Pancreas (tissue), 10 donors: ENCODE measurements at places on chromosomes 4 and X. TPM values are rescaled to one million over a fixed set of nuclear protein-coding genes. Genes with fewer than 3 reads are reported as not detected.

DNA sequence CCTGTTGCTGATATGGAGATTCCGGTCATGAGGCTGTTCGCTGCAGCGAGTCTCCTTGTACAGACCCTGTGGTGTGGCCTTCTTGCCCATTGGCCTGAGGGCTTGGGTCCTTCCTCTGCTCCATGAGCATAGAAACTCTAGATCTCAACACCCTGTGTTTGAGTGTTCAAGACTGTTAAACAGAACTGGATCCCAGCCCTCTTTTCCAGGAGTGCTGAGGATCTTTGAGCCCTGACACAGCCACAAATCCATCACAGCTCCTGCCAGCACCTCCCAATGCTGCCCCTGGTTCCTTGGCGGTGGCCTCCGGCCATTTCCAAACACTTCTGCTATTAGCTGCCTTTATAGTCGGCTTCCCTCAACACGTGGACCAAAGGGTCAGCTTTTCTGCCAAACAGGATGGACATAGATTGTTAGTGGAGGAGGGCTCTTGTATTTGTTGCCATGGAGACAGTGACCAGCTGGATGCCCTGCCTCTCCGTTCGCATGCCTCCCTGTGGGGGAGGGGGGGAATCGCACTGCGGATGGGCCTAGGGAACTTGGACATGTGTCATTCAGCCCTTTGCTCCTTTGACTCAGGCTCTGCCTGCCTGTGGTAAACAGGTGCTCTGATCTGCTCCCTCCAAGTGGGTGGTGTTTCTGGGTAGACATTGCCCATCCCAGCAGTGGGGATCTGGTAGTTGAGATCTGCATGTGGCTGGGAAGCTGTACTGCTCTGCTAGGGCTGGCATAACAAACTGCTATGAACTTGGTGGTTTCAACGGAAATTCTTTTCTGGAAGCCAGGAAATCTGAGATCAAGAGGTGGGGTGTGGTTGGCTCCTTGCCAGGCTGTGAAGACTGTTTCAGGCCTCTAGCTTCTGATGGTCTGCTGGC, 6.9 kb upstream of the WDR1 start:
- H3K4me3 ChIP-seq = no peak overlapping the region
- H3K36me3 ChIP-seq = no peaks in the 10 kb centered on the region
- DNase-seq = no peak
- no peak overlapping the region for H3K27ac ChIP-seq
- H3K4me1 ChIP-seq = no peaks in the 10 kb centered on the region

MAGEA8 gene
- not detected for total RNA-seq

DNA sequence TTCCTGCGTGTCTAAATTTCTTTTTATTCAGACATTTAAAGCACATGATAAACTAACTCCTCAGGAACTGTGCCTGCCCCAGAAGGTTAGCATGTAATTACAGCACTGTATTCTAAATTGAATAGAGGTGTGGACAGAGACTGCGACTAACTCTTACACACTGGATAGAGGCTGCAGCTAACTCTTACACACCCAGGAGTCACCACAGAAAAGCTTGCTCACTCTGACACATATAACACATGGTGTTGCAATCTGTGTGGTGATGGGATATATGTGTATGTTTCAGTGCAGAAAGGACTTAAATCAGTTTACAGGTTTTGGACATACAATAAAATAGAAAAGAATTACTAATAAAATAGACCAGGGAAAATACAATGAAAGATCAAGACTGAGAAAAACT, 41.5 kb downstream of the SMAD1 start:
- H3K4me3 ChIP-seq = no peak overlapping the region
- no peak overlapping the region for H3K27ac ChIP-seq
- peaks cover 20% of the 10 kb centered on the region for H3K4me1 ChIP-seq
- no peaks in the 10 kb centered on the region for H3K27me3 ChIP-seq
- no peaks in the 10 kb centered on the region for H3K36me3 ChIP-seq

DNA sequence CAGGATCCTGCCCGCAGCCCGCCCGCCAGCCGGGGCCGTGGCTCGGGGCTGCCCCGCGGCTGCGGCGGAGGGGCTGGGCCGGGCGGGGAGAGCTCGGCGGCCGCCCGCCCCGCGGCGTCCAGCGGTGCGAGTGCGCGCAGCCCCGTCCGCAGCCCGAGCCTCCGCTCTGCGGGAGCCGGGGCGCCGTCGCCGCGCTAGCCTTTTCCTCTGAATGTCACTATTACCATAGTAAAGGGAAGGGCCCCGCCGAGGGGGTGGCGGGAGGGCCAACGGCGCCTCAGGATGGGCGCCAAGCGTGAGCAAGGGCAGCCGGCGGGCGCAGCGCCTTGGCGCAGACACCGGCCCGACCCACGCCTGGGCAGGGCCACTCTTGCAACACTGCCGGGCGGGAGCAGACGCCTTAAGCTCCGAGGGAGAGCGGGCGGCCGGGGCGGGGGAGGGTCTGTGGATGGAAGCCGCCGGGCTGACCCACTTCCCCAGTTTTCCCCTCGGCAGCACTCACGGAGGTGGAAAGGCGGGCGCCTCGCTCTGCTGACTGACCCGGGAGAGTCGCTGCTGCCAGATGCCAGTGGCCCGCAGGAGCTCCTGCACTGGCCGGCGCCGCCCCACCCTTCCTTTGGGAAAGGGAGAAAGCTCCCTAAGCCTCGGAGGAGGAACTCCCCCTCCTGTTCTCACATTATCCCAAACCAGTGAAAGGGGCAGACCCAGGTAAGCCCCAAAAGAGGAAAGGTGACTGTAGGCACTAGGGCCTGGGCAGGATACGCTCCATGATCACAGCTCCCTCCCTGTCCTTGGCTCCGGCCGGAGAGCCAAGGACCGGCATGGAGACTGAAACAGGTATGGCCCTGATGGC, 329.4 kb downstream of the HNRNPD start:
- H3K4me3 ChIP-seq = peak overlapping the region; percentile 47
- H3K27me3 ChIP-seq = no peaks in the 10 kb centered on the region
- H3K27ac ChIP-seq = no peak overlapping the region
- peak; percentile 85 for DNase-seq

DNA sequence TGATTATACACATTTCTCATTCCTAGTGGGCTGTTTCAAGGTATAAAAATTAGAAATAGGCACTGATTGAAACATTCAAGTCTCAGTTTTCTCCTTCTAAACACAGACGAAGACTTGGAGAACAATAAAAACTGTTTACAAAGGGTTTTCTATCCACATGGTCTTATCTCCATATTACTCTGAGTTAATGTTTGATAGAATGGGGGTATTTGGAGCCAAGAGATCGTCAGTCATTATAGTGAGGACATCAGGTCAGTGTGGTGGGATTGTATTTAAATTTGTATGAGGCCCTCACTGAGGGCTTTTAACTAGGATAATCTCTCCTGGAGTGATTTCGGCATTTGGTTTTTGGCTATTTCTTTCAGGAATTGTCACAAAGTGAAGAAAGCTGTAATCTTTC, 16.4 kb upstream of the DYNLT3 start:
- no peaks in the 10 kb centered on the region for H3K4me1 ChIP-seq
- no peak for DNase-seq
- H3K36me3 ChIP-seq = no peaks in the 10 kb centered on the region
- H3K4me3 ChIP-seq = no peak overlapping the region
- no peak overlapping the region for H3K27ac ChIP-seq

FGFR3 gene
- total RNA-seq = 61.0 TPM

DNA sequence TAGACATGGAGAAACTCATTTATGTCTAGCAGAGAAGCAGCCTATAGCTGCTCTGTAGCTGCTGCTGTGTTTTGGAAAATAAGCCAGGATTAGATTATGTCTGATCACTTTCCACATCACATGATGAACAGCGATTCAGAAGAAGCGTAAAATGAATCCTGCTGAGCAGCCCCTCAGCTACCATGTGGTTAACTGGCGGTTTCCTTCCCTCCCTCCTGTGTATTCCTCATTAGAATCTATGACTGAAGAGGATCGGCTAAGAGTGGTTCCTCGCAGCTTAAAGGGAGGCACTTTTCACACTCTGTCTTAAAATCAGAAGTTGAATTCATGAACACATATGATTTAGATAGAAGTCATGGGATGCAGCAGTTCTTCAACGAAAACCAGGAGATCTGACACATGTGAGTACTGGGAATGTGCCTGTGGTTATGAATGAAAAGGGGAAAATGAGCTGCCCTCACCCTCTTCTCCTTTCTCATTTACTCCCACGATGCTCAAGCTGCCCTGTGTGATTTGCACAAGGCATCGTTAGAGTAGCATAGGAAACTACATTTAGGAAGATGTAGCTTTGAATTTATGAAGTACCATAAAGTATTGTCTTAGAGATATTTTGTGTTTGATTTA, at the start of gene PPEF1:
PPEF1 (plus strand) TSS at position 220 of the 624 bp plus-strand sequence; CDS start at position 356, 136 bp downstream.
- DNase-seq = no peak
- H3K4me3 ChIP-seq = no peak within 1 kb of the TSS
- H3K4me1 ChIP-seq = no peaks in the 10 kb centered on the region
- H3K36me3 ChIP-seq = no peaks in the 10 kb centered on the region

WDR19 gene
- 6.3 TPM for total RNA-seq

PKD2 gene
- total RNA-seq = 21.6 TPM

DNA sequence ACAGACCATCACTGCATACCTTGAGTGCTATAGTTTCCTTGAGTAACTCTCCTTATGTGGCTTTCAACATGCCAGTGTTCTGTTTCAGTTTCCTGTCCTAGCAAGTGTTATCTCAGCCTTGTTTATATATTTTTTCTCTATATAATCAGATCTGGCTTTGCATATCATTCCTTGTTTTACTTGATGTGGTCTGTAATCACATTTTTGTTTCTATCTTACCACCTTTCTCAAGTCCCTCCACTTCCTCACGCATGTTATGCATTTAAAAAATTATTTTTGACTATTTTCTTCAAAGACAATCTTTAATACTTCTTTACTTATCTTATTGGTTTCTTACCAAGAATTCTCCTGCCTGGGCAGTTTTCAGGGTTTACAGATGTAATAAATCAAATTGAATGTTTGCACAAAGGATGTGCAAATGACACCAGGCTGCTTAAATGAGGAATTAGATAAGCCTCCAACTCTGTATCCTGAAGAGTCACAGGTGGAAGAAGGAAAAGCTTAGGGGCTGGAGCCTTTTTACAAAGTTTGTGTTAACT, 351.2 kb downstream of the BMPR1B start:
- no peak for DNase-seq
- no peak overlapping the region for H3K27ac ChIP-seq
- H3K27me3 ChIP-seq = no peaks in the 10 kb centered on the region
- H3K4me1 ChIP-seq = no peaks in the 10 kb centered on the region
- no peak overlapping the region for H3K4me3 ChIP-seq

- no peaks in the 10 kb centered on the region for H3K27me3 ChIP-seq
- no peaks in the 10 kb centered on the region for H3K4me1 ChIP-seq
- no peak for DNase-seq
Observed at GRCh38 chrX:46733226-46733625, 25.7 kb downstream of the SLC9A7 start.

GRCh38 chrX:124194901-124195300, 137.6 kb upstream of the TEX13D start:
- DNase-seq = no peak
- peaks cover 4% of the 10 kb centered on the region for H3K4me1 ChIP-seq
- H3K4me3 ChIP-seq = no peak overlapping the region
- H3K27ac ChIP-seq = no peak overlapping the region
- H3K27me3 ChIP-seq = no peaks in the 10 kb centered on the region
- H3K36me3 ChIP-seq = no peaks in the 10 kb centered on the region

GPR119 gene
- 0.46 TPM for total RNA-seq

MAGEE1 gene
- 2.2 TPM for total RNA-seq

SPATA4 gene
- total RNA-seq = not detected

- H3K4me3 ChIP-seq = no peak overlapping the region
- H3K4me1 ChIP-seq = no peaks in the 10 kb centered on the region
- H3K27ac ChIP-seq = no peak overlapping the region
- no peaks in the 10 kb centered on the region for H3K36me3 ChIP-seq
- DNase-seq = no peak
- H3K27me3 ChIP-seq = no peaks in the 10 kb centered on the region
Observed at GRCh38 chr4:106192131-106192530, 123.9 kb downstream of the TBCK start.

- peak overlapping the region; percentile 36 for H3K27ac ChIP-seq
- no peaks in the 10 kb centered on the region for H3K36me3 ChIP-seq
- H3K4me1 ChIP-seq = no peaks in the 10 kb centered on the region
Observed at GRCh38 chrX:133495464-133496391, 80.4 kb upstream of the GPC4 start.

DNA sequence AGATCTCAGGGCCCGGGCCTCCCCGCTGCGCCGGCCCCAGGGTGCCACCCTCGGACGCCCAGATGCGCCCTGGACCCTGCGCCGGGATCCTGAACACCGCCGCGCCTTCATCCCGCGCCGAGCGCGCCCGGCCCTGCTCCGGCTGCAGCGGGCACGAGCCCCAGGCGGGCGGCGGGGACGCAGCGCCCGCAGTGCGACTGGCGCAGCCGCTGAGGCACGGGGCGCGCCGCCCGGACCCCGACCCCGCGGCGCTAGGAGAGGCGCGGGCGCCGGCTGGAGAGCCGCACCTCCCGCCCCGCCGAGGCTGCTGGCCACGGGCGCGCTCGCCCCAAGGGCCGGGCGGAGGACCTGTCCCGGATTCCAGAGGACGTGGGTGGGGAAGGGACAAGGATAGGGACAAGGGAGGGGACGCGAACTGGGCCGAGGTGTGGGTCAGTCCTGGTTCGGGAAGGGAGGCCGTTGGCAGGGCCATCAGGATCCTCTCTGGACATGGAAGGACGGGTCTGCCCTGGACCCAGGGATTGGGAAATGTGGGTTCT, 1.1 kb downstream of the ZFYVE28 start:
- H3K4me3 ChIP-seq = peak overlapping the region; percentile 62
- no peaks in the 10 kb centered on the region for H3K36me3 ChIP-seq
- no peak for DNase-seq
- no peak overlapping the region for H3K27ac ChIP-seq
- no peaks in the 10 kb centered on the region for H3K27me3 ChIP-seq

GRCh38 chr4:82921795-82922194, 21.3 kb downstream of the THAP9 start:
- H3K27ac ChIP-seq = no peak overlapping the region
- H3K36me3 ChIP-seq = peaks cover 11% of the 10 kb centered on the region
- H3K4me3 ChIP-seq = no peak overlapping the region

ASB9 gene
- total RNA-seq = 2.1 TPM

TXLNG gene
- 4.9 TPM for total RNA-seq

DNA sequence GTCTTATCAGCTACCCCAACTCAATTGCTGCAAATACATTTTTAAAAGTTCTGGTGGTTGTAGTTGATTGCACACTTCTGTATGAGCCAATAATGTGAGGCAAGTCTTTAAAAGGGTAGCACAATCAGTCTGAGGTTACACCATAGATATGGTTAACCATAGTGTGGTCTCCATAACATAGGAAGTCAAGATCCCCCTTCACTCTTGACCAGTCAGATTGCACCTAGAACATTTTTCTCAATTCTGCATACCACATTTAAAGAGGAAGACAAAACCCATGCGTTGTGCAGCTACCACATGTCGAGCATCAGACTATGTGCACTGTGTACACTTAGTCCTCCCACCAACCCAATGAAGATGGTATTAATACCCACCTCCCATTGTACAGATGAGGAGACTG, 26.5 kb upstream of the CYBB start:
- no peak for DNase-seq
- no peak overlapping the region for H3K4me3 ChIP-seq
- no peak overlapping the region for H3K27ac ChIP-seq
- no peaks in the 10 kb centered on the region for H3K4me1 ChIP-seq
- H3K27me3 ChIP-seq = no peaks in the 10 kb centered on the region
- no peaks in the 10 kb centered on the region for H3K36me3 ChIP-seq
